A549 treated with CORT108297 at 1 μM for 4 hours (cell line): ENCODE measurements at places on chromosomes 3 and 15. TPM values are rescaled to one million over a fixed set of nuclear protein-coding genes. Genes with fewer than 3 reads are reported as not detected.

SAMD7 gene
- not detected in 5 replicates for total RNA-seq

CCDC54 gene
- total RNA-seq: not detected in 5 replicates

ALDH1A3 gene
- 18.2 to 20.2 TPM (median 19.5 TPM) in 5 replicates for total RNA-seq

TM4SF4 gene
- total RNA-seq: 27.9 to 41.0 TPM (median 35.9 TPM) in 5 replicates

FRMD4B gene
- total RNA-seq: 0.77 to 2.1 TPM (median 1.2 TPM) in 5 replicates

DUOXA1 gene
- total RNA-seq: 0.08 to 0.17 TPM (median 0.12 TPM) in 5 replicates

DPPA2 gene
- total RNA-seq: not detected in 5 replicates

MEX3B gene
- total RNA-seq: 4.3 to 6.5 TPM (median 5.2 TPM) in 5 replicates

IQCF5 gene
- total RNA-seq: not detected in 5 replicates

ONECUT1 gene
- total RNA-seq: 0.15 to 0.30 TPM (median 0.23 TPM) in 5 replicates

CIB2 gene
- 26.5 to 31.2 TPM (median 27.3 TPM) in 5 replicates for total RNA-seq

BCL6 gene
- 4.7 to 9.0 TPM (median 8.8 TPM) in 5 replicates for total RNA-seq

SCN11A gene
- 0.01 TPM in 2 of 5 replicates, not detected in the others for total RNA-seq

IL17RB gene
- 0.77 to 1.1 TPM (median 0.85 TPM) in 5 replicates for total RNA-seq

ZNF148 gene
- total RNA-seq: 7.7 to 10.5 TPM (median 8.6 TPM) in 5 replicates

NDN gene
- total RNA-seq: 0.05 to 0.08 TPM (median 0.06 TPM) in 3 of 5 replicates, not detected in the others

CYP11A1 gene
- total RNA-seq: not detected in 5 replicates

ATP8B4 gene
- total RNA-seq: 0.50 to 0.94 TPM (median 0.69 TPM) in 5 replicates

MFGE8 gene
- 291 to 376 TPM (median 344 TPM) in 5 replicates for total RNA-seq

SERPINI2 gene
- total RNA-seq: not detected in 5 replicates

TP53BP1 gene
- total RNA-seq: 16.0 to 21.6 TPM (median 20.2 TPM) in 5 replicates

GNAT1 gene
- total RNA-seq: 0.06 TPM in 1 of 5 replicates, not detected in the others

RPL32 gene
- total RNA-seq: 2,231 to 2,516 TPM (median 2,384 TPM) in 5 replicates

CELF6 gene
- total RNA-seq: 0.13 to 0.18 TPM (median 0.16 TPM) in 5 replicates

SLC2A2 gene
- total RNA-seq: not detected in 5 replicates

C3orf33 gene
- 6.2 to 7.7 TPM (median 6.7 TPM) in 5 replicates for total RNA-seq

GADL1 gene
- not detected in 5 replicates for total RNA-seq

OTOL1 gene
- total RNA-seq: not detected in 5 replicates

SH2D7 gene
- total RNA-seq: not detected in 5 replicates

DNASE1L3 gene
- 0.06 to 0.28 TPM in 2 of 5 replicates, not detected in the others for total RNA-seq

RASGRF1 gene
- 0.23 to 0.43 TPM (median 0.33 TPM) in 5 replicates for total RNA-seq

SLC6A1 gene
- not detected in 5 replicates for total RNA-seq

UBA3 gene
- total RNA-seq: 21.1 to 31.4 TPM (median 24.1 TPM) in 5 replicates

PLA2G4E gene
- 0.02 TPM in 1 of 5 replicates, not detected in the others for total RNA-seq

SNRK gene
- total RNA-seq: 3.5 to 4.8 TPM (median 4.3 TPM) in 5 replicates

EFL1 gene
- total RNA-seq: 20.2 to 28.6 TPM (median 25.6 TPM) in 5 replicates

PLS1 gene
- total RNA-seq: 11.4 to 14.5 TPM (median 12.9 TPM) in 5 replicates

SI gene
- total RNA-seq: not detected in 5 replicates

FMN1 gene
- 0.21 to 0.33 TPM (median 0.25 TPM) in 5 replicates for total RNA-seq

TYRO3 gene
- total RNA-seq: 13.4 to 15.8 TPM (median 14.3 TPM) in 5 replicates

FBXO40 gene
- total RNA-seq: not detected in 5 replicates

CLRN1 gene
- not detected in 5 replicates for total RNA-seq

CATSPER2 gene
- total RNA-seq: 0.49 to 1.8 TPM (median 0.81 TPM) in 5 replicates
